ENCODE measurements at places on chromosomes 6 and 20. TPM values are rescaled to one million over a fixed set of nuclear protein-coding genes. Genes with fewer than 3 reads are reported as not detected.

Gene ULBP1
- total RNA-seq, result not detected

Gene MLN
- total RNA-seq, result not detected

Gene RIPOR2
- 0.23 TPM for total RNA-seq

Gene MUC21
- not detected for total RNA-seq

Gene HLA-DPB1
- 1.4 TPM for total RNA-seq

Gene NCOA7
- 119 TPM for total RNA-seq

Gene ID4
- 43.5 TPM for total RNA-seq
